CD4-positive, alpha-beta T cell (primary cell): ENCODE measurements at places on chromosomes 2 and 18.
A peak's percentile ranks its signal among the peaks of the same experiment; 100 is the strongest.

- H3K4me3 ChIP-seq: no peak overlapping the region
- H3K27me3 ChIP-seq: no peaks in the 10 kb centered on the region
- peaks cover 35% of the 10 kb centered on the region for H3K4me1 ChIP-seq
- H3K36me3 ChIP-seq: peaks cover 20% of the 10 kb centered on the region
- H3K27ac ChIP-seq: no peak overlapping the region
Observed at GRCh38 chr2:127790694-127791529, 20.1 kb downstream of the WDR33 start.

DNA sequence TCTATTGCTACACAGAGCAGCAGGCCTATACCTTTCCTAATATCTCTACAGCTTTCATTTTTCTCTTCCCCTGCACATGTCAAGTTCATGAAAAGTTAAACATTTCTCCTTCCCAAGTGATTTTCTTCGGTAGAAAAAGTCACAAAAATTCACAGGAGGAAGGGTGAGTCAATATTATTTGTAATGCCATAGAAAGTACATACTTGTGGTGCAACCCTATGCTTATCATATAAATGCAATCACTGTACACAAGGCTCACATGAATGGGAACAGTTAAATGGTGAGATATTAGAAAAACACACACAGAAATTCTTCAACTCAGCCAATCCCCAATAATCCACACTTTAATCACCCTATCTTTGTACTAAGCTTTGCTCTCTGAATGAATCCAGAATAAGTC lies 651.6 kb downstream of the LRRTM4 start:
- H3K27me3 ChIP-seq: no peaks in the 10 kb centered on the region
- H3K27ac ChIP-seq: no peak overlapping the region
- no peak overlapping the region for H3K4me3 ChIP-seq

GRCh38 chr18:77114415-77115191 lies 18.0 kb downstream of the MBP start:
- H3K27ac ChIP-seq: peak overlapping the region; percentile 69
- H3K36me3 ChIP-seq: peaks cover 55% of the 10 kb centered on the region
- peaks cover 79% of the 10 kb centered on the region for H3K4me1 ChIP-seq
- DNase-seq: no peak
- H3K4me3 ChIP-seq: no peak overlapping the region

- H3K4me1 ChIP-seq: peaks cover 5% of the 10 kb centered on the region
- H3K27ac ChIP-seq: no peak overlapping the region
- H3K4me3 ChIP-seq: no peak overlapping the region
- DNase-seq: no peak
Observed at GRCh38 chr2:120684289-120685065, 51.2 kb upstream of the GLI2 start.

- no peak overlapping the region for H3K27ac ChIP-seq
- DNase-seq: no peak
- H3K4me1 ChIP-seq: no peaks in the 10 kb centered on the region
- no peak overlapping the region for H3K4me3 ChIP-seq
- no peaks in the 10 kb centered on the region for H3K27me3 ChIP-seq
Observed at GRCh38 chr18:2148823-2149222, 422.5 kb downstream of the METTL4 start.
